ENCODE measurements at places on chromosomes 3 and 15. TPM values are rescaled to one million over a fixed set of nuclear protein-coding genes. Genes with fewer than 3 reads are reported as not detected.

Gene ZNF860
- not detected for total RNA-seq

Gene IL5RA
- 0.07 TPM for total RNA-seq

Gene OCA2
- total RNA-seq, result 0.63 TPM

Gene C2CD4A
- not detected for total RNA-seq

Gene SMAD6
- 274 TPM for total RNA-seq

Gene KBTBD8
- total RNA-seq, result 9.9 TPM

GRCh38 chr3:148865049-148865448 is at the start of gene CPA3:
Gene CPA3, plus strand, starts transcription at chr3:148865296. Its CDS starts 12 bp downstream, at chr3:148865308.
- DNase-seq, result no peak

DNA sequence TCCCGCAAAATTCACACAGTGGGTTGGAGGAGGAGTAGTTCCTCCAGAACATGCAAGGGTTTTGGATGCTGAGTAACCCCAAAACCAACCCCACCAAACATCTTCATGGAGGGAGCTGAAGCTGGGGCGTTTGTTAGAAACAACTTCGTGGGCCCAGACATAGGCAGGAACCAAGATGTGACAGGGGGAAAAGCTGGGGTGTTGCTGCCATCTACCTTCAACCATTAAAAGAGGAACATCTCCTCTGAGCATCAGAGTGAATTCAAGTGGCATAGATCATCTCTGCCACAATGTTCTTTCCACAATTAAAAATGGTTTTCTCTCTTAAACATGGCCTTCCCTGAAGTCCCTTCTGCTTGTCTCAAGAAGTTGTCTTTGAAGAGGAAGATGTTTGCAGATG is 20.5 kb downstream of the SIDT1 start:
- DNase-seq, result no peak

DNA sequence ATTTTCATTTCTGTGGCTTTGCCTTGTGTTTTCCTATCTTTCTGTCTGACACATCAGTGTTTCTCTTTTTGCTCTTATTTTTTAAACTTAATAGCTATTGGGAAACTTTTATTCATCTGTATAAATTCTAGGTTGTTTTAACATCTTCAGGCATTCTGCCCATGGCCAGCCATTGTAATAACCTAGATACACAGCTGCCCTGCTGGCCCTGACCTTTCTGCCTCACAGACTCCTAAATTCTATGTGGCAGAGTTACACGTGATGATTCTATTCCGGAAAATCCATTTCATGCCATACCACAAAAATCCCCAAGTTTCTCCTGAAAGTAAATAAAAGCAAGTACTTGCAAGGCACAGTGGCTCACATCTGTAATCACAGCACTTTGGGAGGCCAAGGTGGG is 150.1 kb downstream of the UACA start:
- no peak for DNase-seq

DNA sequence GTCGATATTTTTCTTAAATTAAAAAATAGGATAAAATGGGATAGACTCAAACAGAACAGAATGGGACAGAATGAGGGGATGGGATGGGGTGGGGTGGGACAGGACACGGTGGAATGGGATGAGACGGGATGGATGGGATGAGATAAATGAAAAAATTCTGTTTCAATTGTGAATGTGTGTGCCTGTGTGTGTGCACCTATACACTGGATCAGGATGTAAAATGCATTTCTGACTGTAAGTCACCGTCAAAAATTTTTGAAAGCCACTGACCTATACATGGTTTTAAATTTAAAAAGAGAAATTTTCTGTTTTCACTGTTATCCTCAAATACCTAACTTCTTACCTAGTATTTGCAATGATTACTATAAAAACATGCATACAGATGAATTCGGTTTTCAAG is 108.7 kb upstream of the UBE2E2 start:
- DNase-seq, result no peak

- no peak for DNase-seq
These were observed 32.3 kb downstream of the PSTPIP1 start for GRCh38 chr15:77027111-77027696.

GRCh38 chr15:88744548-88745020 is 58.7 kb upstream of the ACAN start:
- DNase-seq, result peak; percentile 30

GRCh38 chr15:42141795-42142667 is 14.4 kb downstream of the PLA2G4F start:
- DNase-seq, result no peak

DNA sequence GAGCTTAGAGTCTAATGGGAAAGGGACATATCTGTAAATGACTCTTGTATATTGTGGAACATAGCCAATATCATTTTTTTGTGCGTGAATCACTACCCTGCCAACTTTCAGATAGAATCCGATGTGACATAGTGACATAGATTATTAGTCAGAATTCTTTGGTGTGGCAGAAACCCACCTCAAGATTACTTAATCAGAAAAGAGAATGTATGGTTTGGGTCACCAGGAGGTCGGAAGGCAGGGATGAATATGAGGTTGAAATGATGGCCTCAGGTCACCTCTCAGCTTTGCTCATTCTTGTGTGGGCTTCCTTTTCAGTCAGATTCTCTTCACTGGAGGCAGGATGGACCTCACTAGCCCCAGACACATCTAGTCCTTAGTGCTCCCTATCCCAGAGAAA is 41.4 kb downstream of the SNAPC5 start:
- no peak for DNase-seq

GRCh38 chr3:12816521-12817342 is 20.3 kb downstream of the CAND2 start:
- DNase-seq, result no peak

GRCh38 chr3:105561876-105562275 is 195.2 kb downstream of the ALCAM start:
- DNase-seq, result no peak

DNA sequence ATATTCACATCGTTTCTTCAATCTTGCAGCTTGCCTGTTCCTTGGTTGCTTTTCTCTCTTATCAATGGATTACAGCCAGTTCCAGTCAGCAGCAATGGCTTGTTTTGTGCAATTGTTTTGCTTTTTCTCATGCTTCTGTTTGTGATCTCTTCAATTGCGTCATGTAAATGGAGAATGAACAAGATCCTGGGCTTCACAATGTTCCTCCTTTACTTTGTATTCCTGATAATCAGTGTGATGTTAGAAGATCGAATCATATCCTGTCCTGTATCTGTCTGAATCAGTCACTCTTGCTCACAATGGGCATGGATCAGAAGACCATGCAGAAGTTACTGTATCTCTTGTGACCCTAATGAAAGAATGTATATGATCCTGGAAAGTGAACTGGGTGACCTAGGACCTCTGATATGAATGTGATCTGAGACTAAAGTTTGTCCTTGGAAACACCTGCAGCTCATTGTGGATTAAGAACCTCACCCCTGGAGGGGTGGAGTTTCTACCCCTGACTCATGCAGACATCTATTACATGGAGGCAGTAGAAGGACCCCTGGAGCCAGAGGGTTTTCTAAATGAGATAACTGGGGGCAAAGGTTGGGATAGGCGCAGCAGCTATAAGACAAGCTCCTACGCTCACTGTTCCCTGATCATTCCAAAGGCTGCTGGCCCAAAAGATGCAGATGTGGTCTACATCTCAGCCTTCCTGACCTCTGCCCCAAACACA is 32.2 kb downstream of the SLC24A1 start:
- DNase-seq, result no peak

GRCh38 chr3:99319450-99319849 is 318.9 kb upstream of the COL8A1 start:
- DNase-seq, result no peak

- peak; percentile 94 for DNase-seq
These were observed 81.6 kb downstream of the PPCDC start for GRCh38 chr15:75104804-75105557.

DNA sequence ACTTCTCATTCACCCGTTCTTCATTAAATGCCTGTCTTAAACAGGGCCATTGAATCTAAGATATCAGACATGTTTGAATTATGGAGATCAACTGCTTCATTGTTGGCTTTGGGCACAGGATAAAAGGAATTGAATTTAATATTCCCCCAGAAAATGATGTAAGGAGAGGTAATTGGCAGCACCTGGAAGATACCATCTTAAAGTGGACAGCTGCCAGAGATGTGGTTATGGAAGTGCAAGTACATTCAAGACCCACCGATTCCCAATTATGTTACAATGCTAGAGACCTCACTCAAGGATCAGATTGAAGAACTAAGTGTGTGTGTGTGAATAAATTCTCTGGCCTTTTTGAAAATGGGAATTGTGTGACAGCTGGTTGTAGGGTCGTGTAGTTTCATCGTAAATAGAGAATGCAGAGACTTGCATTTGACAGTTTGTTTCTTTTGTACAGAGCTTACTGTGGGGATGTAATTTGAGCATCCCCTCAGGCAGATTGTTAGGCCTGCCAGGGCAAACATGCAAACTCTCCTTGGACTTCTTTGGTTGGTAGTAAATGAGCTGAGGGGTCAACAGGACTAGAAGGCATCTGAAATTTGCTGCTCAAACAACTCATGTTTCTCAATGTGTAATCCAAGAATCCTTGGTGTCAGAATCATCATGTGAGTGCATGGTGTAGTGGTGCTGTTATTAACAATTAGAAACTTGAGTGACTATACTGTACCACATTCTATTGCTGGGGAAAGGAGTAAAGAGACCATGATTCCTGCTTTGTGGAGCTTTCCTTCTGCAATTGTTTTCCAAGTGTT is 359.2 kb upstream of the THRB start:
- no peak for DNase-seq

- DNase-seq, result no peak
These were observed 172.0 kb downstream of the MCTP2 start for GRCh38 chr15:94403331-94403730.

GRCh38 chr3:190055773-190056172 is 64.9 kb downstream of the P3H2 start:
- DNase-seq, result no peak
